ENCODE measurements at places on chromosomes 3 and 15. TPM values are rescaled to one million over a fixed set of nuclear protein-coding genes. Genes with fewer than 3 reads are reported as not detected.

TEX55 gene
- not detected for total RNA-seq

ZWILCH gene
- total RNA-seq: 26.9 TPM

KIF23 gene
- 14.7 TPM for total RNA-seq

HYAL3 gene
- total RNA-seq: 9.7 TPM

NOX5 gene
- 0.50 TPM for total RNA-seq

FILIP1L gene
- 8.5 TPM for total RNA-seq

ZNF660 gene
- 0.51 TPM for total RNA-seq

CILP gene
- total RNA-seq: not detected

RBP2 gene
- not detected for total RNA-seq

ACKR2 gene
- 0.67 TPM for total RNA-seq

CLCN2 gene
- total RNA-seq: 5.7 TPM

GCSAM gene
- 2.2 TPM for total RNA-seq

- DNase-seq: no peak
Measured at GRCh38 chr15:73758461-73758860, 5.3 kb upstream of the INSYN1 start.

DNA sequence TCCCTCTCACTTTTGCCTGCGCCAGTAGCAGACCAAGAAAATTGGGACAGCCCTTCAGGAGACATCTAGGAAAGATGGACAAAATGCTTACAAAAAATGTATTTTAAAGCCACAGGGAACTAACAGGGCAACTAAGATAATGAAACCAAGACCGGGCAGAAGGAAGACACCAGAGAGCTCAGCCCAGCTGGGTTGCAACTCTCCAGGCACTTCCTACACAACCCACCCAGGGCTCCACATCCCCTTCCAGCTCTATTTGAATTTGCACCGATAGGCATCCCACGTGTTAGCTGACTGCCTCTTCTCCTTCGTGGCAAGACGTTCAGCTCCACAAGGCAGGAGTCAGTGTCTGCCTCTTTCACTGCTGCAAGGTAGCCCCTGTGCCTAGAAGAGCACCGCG, 6.6 kb upstream of the ATP10A start:
- DNase-seq: no peak

DNA sequence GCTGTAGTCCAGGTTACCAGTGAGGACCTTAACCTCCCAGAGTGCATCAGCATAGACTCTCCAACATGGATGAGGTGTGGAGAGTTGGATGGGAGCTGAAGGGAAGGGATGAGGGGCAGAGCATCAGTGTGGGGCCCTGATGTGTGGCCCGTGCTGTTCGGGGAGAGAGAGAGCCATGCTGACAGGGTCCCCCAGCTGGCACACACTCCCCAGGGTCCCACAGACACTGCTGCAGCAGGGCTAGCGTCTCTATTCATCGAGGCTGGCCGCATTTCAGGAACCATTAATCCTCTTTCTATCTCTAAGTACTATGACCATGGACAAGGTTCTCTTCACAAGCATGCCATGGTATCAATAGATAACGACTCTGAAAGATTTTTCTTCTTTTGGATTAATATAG, 85.9 kb upstream of the PLXNA1 start:
- no peak for DNase-seq

- no peak for DNase-seq
Measured at GRCh38 chr15:82894971-82895520, 57.5 kb downstream of the HOMER2 start.

GRCh38 chr15:33720952-33721351, 247.3 kb upstream of the CHRM5 start:
- DNase-seq: peak; percentile 78

DNA sequence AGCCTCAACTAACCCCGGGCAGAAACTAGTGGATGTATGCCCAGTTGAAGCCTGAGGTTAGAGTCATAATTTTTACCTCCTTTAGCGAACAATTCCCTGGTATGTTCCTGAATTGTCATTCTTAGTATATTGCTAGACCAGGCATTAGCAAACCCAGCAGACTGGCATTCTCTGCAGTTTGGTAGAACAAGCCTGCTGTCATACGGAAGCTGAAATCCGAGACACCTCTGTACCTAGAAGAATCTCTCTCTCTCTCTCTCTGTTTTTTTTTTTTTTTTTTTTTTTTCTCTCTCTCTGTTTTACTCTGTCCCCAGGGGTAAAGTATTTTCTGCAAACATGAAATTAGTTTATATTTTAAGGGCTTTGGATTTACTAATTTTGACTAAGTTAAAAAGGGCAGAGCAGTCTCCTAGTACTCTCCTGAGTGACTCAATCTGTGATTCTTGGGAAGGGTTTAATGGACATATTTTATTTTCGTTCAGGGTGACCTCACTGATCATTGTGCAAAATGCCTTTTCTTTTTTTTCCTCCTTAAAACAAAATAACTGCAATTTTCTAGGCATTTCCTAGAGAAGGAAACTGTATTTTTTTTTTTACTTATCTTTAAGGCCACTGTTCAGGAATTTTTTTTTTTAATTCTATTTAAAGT, 133.6 kb upstream of the ICE2 start:
- DNase-seq: peak; percentile 12

- DNase-seq: no peak
Measured at GRCh38 chr15:36810656-36811449, 231.4 kb downstream of the CDIN1 start.

GRCh38 chr15:51424780-51425179, 83.3 kb downstream of the GLDN start:
- DNase-seq: no peak

GRCh38 chr15:71743861-71744382, 66.4 kb upstream of the NR2E3 start:
- DNase-seq: peak; percentile 21

GRCh38 chr15:65373163-65373651, 4.6 kb downstream of the IGDCC3 start:
- no peak for DNase-seq

GRCh38 chr15:81548365-81549130, 174.5 kb upstream of the TMC3 start:
- no peak for DNase-seq

DNA sequence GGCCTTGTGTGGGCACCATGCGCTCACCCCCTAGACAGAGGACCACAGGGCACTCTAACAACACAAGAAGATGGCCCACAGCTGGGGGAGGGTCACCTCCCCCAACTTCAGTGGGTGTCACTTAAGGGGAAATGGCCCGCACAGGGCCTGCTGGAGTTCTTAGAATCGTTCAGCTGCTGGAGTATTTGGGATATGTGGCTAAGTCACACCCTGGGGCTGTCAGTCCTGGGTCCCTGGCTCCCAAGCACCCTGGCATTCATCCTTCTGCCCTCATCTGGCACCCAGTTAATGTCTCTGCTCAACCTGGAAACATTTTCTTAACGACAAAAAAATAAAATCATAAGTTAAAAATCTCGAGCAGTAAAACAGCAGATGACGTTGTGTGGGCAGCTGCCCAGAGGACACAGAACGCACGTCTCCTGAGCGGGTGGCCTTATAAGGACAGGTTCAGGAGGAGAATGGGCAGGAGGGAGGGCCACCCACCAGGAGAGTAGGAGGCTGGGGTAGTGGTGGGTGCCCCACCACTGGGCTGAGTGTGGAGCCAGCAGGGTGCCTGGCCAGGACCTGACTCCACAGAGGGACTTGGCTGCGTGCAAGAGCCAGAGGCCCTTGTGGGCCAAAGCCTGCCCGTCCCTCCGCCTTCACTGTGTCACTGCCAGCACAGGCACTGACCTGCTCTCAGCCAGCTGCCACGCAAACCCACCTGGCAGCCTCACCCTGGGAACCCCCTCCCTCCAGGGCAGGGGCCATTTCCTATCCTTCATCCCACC, 11.5 kb downstream of the KBTBD13 start:
- no peak for DNase-seq

GRCh38 chr15:92809880-92810361, 90.2 kb upstream of the CHD2 start:
- peak; percentile 52 for DNase-seq

DNA sequence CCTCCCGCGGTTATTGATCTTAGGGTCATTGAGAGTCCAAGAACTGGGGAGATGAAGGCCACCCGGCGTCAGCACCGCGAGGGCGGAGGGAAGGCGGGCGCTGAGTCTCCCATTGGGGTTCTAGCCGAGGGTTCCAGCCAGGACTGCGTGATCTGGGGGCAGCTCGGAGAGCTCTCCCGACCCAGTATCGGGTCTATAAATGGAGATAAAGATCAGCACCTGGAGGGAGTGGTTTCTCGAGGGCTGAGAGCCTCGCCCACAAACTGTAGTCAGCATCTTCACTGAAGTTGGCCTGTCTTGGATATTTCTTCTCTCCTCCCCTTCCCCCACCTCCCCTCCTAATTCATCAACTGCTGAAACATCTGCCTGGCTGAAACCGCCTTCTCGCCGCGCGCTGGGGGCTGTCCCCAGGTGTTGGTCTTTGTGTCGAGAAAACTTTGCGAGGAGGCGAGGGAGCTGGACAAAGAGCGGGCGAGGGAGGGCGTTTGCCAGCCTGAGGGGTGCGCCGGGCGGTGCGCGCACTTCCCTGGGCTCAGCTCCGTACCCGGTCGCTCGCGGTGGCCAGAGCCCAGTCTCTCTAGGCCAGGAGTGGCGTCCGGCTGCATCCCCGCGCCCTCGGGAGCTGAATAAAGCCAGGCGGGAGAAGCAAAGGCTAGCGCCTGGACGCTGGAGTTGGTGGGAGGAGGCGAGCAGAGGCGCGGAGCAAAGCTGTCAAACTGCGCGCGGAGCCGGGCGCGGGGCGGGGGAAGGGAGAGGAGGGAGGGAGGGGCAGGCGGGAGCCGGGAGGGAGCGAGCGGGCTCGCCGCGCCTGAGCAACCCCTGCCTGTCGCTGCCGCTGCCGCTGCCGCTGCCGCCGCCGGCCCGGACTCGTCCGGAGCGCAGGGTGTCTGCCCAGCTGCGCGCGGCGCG, at the start of gene ST8SIA2:
Gene ST8SIA2 (plus strand): TSS at position 811 of the 909 bp plus-strand sequence. CDS start 184 bp downstream, outside the sequence.
- DNase-seq: peak; percentile 48

DNA sequence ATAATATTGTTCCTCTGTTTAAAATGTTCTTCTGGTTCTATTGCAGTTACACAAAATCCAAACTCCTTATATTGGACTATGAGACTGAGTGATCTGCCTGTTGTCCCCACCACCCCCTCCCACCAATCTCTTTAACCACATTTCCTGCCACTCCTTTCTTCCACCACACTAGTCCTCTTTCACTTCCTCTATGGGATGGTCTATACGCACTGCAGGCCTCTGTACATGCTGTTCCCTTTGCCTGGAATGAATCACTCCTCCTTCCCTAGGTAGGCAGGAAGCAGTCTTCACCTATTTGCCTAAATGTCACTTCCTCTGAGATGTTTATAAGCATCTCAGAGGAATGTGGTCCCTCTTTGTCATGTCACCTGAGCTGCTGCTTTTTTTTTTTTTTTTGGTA, 4.0 kb downstream of the MAP2K1 start:
- DNase-seq: peak; percentile 63

DNA sequence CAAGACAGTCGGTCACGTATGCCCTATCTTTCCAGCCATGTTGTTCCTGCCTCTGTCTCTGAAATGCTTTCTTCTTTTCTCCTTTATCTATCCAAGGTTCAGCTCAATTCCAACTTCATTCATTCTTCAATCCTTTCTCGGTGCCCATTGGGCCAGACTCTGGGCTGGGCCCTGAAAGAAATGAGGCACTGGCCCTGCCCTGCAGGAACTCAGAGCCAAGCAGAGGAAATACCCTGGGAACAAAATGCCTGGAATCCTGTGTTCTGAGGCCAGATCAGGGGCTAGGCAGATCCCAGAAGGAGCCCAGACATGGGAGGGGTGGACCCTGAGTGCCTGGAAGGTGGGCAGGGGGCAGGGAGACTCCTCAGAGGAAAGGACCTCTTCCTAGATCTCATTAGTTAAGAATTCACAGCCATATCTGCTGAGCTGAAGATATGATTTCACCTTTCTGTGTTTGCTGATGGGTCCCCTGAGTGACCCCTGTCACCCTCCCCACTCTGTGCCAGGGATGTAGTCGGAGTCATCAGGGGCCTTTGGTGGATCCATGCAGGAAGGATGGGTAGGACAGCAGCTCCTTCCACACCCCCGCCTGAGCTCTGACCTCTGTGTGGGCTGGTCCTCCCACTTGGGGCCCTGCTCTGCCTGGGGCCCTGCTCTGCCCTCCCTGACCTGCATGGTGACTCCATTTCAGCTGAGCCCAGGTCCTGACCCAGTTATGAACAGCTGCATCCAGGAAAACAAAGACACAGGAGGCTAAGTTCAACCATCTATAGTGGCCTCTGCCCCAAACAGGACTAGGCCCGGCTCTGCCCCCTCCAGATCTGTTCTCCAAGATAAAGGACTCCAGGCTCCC, 5.3 kb upstream of the DAPK2 start:
- DNase-seq: no peak

GRCh38 chr3:100046986-100047385, 67.3 kb downstream of the FILIP1L start:
- no peak for DNase-seq

GRCh38 chr3:127587876-127588275, 2.7 kb downstream of the TPRA1 start:
- DNase-seq: no peak

- no peak for DNase-seq
Measured at GRCh38 chr15:70669006-70669602, 94.3 kb downstream of the UACA start.

GRCh38 chr3:55286693-55287092, 200.4 kb downstream of the WNT5A start:
- no peak for DNase-seq

GRCh38 chr15:77907824-77908751, 169.4 kb downstream of the TBC1D2B start:
- DNase-seq: no peak

- DNase-seq: no peak
Measured at GRCh38 chr3:155504682-155505081, 211.2 kb upstream of the STRIT1 start.

- DNase-seq: peak; percentile 93
Measured at GRCh38 chr3:195897081-195897852, 11.1 kb downstream of the TNK2 start.

DNA sequence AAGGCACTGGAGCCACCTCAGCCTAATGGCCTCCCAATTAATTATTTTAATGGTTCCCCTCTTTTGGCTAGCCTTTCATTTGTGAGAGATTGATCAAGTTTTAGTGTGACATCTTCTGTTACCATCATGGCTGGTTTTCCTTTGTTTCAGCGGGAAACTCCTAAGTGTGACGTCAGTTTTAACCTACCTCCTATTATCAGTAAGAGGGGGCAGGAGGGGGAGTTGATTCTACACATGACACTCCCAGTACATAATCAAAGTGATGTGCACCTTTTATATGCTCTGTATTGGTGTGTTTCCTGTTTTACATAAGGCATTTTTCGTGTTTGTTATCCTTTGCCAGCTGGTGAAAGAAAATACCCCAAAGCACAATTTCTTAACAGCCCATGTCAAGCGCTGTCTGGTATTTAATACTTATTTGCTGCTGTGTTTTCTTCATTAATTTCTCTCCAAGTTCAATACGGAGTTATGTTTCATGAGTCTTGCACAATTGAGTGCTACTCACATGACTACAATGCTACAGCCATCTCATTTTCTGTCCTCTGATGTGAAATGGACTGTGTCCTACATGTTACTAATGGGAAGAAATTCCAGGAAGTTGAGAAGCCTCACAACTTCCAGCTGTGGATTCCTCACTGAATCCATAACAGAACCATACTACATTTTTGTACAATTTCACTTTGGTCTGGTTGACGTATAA, 52.2 kb upstream of the POLR2M start:
- no peak for DNase-seq

GRCh38 chr3:150762662-150763121, 277 bp downstream of the SIAH2 start:
- no peak for DNase-seq

Data from mammary epithelial cell (primary cell).